ENCODE measurements at places on chromosomes 2 and 18. TPM values are rescaled to one million over a fixed set of nuclear protein-coding genes. Genes with fewer than 3 reads are reported as not detected.
A peak's percentile ranks its signal among the peaks of the same experiment; 100 is the strongest.

GRCh38 chr18:69758458-69758857, 189.2 kb downstream of the CD226 start:
- DNase-seq, result no peak

DNA sequence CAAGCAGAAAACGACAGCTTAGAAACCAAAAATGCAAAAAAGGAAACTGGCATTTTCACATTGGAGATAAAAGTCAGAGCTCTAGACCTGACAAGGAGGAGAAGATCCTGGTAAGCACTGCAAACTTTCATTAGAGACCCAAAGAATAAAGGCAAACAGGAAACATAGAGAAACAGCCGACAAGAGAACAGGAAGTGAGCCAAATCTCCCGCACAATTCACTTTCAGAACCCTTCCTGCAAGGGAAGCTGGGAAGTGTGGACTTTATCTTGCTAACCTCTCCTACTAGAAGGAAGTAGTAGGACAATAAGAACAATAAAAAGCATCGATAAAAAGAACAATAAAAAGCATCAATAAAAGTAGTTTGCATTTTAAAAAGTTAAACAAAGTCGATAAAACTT, 417.8 kb upstream of the SPHKAP start:
- DNase-seq, result no peak

DNA sequence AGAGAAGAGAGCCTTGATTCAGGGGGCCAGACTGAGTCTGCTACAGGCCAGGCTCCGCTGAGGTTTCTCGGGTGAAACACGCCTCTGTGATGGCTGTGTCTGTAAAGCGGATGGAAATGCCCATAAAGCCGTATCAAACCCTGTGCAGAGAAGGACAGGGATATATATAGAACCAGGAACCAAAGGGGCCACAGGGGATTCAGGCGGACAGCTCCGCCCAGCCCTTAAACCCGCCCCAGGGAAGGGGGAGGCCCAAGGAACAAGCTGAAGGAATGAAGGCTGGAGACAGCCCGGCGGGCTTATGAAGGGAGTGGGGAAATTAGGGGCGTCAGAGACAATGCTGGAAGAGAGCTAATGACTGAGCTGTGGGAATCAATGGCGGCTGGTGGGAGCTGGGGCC, 42.1 kb downstream of the NHEJ1 start:
- no peak for DNase-seq

- peak; percentile 14 for DNase-seq
These were observed 113.1 kb downstream of the GATA6 start for GRCh38 chr18:22282311-22283115.

GRCh38 chr2:237966565-237967462, at the start of gene UBE2F:
Gene UBE2F (plus strand): TSS chr2:237967014. CDS start chr2:237973108, 6,094 bp downstream.
- DNase-seq, result peak; percentile 98

GRCh38 chr2:60746318-60746717, 9.8 kb upstream of the PAPOLG start:
- no peak for DNase-seq

DNA sequence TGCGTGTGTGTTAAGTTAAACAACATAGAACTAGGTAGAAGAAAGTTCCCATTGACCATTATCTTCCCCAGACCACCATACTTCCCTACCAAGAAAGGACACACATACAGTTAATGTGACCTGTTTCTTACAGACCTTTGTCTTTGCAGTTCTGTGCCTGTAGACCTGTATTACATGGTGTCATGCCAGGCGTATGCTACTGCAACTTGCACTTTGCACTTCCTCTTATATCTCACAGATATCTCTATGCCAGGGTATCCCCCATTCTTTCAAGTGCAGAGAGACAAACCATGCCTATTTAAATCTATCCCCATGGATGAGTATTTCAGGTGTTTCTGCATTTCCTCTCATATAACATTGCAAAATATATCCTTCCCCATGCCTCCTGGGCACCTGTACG, 136.8 kb upstream of the PKDCC start:
- no peak for DNase-seq

- peak; percentile 41 for DNase-seq
These were observed 140.4 kb downstream of the MYO1B start for GRCh38 chr2:191385416-191386160.

DNA sequence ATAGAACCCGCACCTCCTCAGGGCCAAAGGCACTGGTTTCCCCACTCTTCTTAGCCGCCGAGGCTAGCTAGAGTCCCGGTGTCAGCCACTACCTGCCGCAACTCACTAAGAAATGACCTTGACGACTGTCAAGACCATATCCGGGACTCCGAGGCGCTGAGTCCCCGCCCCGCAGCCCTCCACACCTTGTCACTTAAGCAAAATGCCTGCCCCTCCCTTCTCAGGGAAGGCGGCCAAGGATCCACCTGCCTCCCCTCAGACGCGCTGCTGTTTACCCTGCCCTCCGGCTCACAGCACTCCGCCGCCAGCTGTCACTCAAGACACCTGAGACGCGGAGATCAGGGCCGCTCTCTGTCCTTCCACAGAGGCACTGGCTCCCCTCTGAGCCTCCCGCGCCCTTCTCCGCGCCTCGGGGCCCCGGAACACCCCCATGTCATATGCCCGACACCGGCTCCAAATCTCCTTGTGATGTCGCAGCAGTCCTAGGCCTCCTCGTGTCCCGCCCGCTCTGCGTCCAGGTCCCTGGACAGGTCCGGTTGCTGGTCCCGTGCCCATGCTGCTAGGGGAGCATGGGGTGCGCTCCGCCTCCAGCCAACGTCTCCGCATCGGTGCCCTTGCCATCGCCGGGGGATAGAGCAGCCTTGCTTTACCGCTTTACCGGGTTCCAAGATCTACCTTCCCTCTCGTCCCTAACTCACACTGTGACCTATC, 32.5 kb upstream of the REG3G start:
- no peak for DNase-seq

- no peak for DNase-seq
These were observed 126.0 kb downstream of the NXPH2 start for GRCh38 chr2:138654146-138654545.

DNA sequence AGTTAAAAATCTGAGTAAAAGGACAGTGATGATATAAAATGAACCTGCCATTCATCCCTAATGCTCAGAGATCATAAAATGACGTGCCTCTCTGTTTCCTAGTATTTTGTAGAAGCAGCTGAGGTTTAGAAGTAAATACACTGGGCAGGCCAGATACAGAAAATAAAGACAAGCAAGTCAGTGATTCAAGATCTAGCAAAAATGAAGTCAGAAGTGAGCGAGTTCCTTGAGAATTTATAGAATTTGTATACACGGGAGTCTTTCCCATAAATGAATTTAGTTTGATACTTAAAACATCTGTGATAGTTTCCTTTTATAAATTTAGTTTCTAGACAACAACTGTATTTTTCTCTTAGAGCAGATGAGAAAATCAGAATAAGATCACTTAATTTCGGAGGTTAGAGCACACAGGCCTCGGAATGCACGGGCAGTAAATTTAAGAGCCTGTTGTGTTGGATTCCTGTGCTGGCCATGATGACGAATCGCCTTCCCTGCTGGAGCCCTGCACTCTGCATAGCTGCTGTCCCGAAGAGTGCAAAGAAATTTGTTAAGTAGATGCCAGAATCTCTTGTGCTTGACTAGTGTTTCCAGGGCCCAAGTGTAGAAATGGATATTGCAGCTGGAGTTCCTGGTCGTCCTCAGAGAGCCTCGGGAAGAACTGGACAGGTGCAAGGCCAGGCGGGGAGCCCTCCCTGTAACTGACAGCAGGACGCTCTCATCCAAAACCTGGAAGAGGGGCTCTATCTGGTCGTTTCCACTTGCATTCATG, 83.7 kb upstream of the RBM44 start:
- no peak for DNase-seq

- no peak for DNase-seq
These were observed 2.3 kb downstream of the SLC35F5 start for GRCh38 chr2:113754160-113754559.

- no peak for DNase-seq
These were observed 265.1 kb downstream of the HAUS1 start for GRCh38 chr18:46369323-46369722.

DNA sequence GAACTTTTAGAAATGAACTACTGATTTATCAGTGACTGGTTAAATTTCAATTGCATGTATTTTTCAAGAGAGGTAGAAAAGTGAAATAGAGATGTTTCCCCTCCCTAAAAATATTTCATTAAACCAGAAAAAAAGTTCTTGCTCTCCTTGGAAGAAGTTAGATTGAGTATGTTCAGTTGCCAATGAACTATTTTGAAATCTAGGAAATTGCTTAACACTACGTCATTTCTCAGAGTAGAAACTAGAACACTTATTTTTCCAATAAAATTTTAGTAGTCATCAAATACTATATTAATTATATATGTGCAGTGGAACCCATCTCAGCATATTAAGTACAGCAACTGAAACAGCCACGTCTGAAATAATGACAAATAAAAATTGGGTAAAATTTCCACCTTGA, 51.8 kb upstream of the STAT1 start:
- no peak for DNase-seq

DNA sequence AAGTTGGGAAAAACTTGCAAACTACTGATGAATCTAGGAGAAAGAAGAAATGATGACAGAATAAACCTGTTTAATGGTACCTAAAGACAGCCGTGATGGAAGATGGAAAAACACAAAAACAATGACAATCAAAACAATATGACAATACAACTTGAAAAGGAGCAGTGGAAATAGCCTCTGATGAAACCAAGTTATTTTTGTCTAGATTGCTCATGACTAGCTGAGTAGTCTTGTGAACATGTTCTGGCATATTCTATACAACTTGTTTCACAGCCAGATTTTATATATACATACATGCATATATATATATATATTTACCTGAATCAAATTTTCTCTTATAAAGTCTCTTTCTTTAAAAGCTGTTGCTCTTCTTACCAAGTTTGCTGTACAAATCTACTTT, 439.1 kb downstream of the TGIF1 start:
- DNase-seq, result no peak

DNA sequence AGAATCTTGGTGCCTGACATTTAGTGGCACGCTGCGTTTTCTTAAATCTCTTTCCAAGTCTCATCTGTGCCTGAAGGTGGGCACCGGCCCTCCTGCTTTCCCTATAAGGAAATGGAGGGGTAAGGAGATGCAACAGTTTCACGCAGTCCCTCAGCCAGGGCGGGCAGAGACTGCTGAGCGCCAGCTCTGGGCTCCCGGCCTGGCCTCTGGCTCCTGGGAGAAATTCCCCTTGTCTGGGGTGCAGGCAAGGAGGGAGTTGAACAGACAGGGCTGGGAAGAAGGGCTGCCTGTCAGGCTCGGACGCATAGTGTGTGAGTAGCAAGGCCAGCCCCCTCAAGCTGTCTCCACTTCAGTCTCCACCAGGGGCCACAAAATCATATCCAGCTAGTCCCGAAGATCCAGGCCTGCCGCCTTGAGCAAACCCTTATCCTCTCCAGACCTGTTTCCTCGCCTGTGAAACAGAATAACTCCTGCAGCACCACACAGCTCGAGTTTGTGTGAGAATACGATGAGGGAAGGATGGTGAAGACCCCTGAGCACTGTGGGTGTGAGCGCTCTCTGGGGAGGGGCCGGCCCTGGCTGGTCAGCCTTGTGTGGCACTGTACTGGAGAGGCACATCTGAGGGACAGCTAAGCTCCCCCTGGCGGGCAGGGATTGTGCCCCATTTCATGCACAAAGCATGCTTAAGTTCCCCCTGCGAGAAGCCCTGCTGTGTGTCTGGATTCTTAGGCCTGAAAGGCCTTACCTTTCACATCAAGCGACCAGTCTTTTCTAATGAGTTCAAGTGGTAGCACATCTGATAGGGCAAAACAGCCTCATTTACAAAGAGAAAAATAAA, 33.8 kb downstream of the SDC1 start:
- peak; percentile 18 for DNase-seq

- DNase-seq, result peak; percentile 50
These were observed 76.9 kb downstream of the MBP start for GRCh38 chr18:77055429-77056300.

DNA sequence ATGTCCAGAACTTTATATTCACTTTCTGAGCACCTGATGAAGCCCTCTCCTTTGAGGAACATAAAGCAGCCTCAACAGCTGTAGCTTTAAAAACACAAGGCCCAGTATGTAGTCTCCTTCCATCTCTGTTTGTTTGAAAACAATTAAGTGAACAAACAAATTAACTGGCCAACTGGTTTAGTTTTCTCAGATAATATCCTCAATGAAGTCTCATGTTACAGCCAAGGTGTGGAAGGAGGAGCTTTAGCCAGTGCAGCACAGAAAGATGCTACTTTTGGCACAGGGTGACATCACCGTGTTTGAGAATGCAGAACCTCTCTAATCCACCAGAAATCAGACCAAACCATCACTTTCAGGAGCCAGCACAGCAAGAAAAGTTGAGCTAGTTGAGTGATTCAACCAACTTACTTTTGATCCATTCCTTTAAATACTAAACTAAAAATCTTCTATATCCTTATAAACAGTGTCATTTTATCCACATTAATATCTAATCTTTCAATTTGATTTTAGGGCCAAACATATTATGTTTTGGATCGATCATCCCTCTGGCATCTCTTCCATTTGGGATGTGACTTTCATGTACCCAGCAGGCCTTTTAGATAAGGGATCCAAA, 488.7 kb downstream of the ARHGAP15 start:
- DNase-seq, result no peak

DNA sequence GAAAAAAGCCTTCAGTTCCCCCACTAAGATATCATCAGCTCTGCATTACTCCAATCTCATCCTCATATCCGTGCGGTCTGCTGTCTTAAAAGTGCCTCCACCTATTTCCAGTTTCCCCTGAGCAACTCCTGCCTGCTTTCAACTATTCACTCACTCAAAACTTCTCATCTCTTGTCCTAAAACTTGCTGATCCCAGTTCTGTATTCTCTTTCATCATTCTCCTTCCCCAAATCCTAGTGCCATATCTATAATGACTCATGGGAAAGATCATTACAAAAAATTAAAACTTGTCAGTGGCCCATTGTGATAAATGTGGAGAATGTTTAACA, 20.0 kb downstream of the ACVR1 start:
- DNase-seq, result no peak

KRTCAP3 gene
- total RNA-seq, result 5.4 TPM

LIPT1 gene
- total RNA-seq, result 4.6 TPM

ACAA2 gene
- total RNA-seq, result 78.4 TPM

RSAD2 gene
- total RNA-seq, result 7.9 TPM

ACMSD gene
- not detected for total RNA-seq

ZNF532 gene
- total RNA-seq, result 5.5 TPM

DYSF gene
- not detected for total RNA-seq

NFATC1 gene
- total RNA-seq, result 85.4 TPM

VIT gene
- not detected for total RNA-seq
